Upper lobe of right lung (tissue), 1 donor: ENCODE measurements at places on chromosomes 11 and 22.

GRCh38 chr11:70878366-70878765 lies 374.0 kb downstream of the SHANK2 start:
- DNase-seq, result no peak

DNA sequence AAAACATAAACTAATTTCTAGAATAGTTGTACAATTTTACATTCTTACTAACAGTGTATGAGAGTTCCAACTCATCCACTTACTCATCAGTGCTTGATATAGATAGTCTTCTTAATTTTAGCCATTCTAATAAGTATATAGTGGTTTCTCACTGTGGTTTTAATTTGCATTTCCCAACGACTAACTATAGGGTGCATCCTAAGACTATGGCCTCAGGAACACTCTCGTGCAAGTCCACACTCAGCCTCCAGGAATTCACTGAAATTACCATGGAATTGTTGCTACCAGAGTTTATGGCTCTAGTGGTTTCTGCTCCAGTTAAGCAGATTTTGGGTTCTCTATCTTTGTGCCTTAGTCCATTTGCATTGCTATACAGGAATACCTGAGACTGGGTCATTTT lies 60.1 kb upstream of the GUCY1A2 start:
- DNase-seq, result no peak

- DNase-seq, result peak; percentile 47
These were observed 106.4 kb upstream of the FGF3 start for GRCh38 chr11:69925366-69926196.

- peak; percentile 60 for DNase-seq
These were observed 32.5 kb downstream of the PPP2R1B start for GRCh38 chr11:111733611-111734088.

DNA sequence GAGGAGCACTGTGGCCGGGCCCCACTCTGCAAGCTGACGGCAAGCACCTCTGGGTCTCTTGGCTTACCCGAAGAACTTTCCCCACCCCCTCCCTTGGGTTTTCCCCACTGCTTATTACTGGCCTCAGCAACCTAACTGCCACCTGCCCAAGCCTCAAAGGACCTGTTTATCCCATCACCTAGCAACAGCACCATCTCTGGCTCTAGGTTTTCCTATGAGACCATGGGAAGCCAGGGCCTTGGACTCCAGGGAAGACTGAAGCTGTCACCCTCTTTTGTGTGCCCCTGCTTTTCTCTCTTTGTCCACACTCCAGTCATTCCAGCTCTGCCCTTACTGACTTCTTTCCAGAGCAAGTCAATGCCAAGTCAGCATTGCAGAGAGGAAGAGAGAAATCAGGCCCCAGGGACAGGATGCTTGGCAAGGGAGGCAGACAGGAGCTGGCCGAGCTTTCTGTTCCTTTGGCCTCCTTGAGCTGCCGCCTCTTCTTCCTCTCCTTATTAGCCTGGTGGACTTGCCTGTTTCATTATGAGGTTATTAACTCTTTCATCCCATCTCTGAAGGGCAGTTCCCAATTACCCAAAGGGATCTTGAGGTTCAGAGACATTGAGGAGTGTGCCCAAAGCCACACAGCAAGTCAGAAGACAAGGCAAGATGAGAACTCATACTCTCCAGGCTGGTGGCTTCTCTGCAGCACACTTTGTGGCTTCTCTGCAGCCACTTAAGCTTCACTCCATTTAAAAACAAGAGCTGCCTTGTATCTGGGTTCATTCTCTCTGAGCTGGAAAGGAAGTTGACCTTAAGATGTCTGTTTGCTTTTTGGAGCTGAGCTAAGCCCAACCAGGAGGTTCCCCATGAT lies at the start of gene SMIM35:
TSS of gene SMIM35 (minus strand) at position 51 of the 856 bp plus-strand sequence. CDS start 206 bp downstream, outside the sequence.
- no peak for DNase-seq

DNA sequence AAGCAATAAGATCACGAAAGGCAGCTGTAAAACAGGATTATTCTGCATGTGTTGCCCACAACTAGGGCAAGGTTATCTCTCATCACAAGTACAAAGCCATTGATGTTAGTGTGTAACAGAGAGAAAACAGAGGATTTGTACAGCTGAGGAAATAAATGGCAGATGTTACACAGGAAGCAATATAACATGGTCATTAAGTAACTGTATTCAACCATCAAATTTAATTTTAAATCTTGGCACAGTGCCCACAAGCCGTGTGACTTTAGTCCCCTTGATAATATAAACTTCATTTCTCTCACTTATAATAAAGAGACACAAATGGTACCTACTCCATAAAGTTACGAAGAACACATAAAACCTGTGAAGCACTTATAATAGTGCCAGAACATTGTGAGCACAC lies 17.3 kb downstream of the OR51E2 start:
- no peak for DNase-seq
